ENCODE measurements at places on chromosomes 3 and 15. TPM values are rescaled to one million over a fixed set of nuclear protein-coding genes. Genes with fewer than 3 reads are reported as not detected.

DNA sequence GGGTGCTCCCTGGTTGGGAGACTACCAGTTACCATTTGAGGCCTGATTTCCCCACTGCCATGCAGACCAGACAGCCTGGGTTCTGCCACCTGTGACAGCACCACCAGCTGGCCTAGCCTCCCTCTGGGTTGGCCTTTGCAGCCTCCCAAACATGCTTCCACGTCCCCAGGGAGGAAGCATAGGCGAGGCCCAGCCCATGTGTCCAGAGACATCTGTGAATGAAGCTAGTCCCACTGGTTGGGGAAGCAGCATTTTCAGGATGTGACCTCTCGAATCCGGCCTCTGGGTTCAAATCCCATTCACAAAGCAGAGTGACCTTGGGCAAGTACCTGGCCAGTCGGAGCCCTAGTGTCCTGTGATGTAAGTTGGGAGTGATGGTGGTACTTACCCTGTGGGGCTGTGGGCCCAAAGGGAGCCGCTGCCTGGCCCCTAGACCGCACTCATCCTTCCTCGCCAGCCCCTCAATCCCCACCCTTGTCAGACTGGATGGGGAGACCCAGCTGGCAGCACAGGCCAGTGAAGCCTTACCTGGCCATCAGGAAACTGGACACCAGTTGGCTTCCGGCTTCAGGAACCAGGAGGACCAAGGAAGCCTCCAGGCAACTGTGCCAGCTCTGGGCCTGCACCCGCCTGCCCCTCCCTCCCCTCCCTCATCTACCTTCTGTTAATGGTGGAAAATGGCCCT, 6.0 kb downstream of the KLF15 start:
- DNase-seq, result no peak

GRCh38 chr3:46900007-46900292, 22.4 kb downstream of the PTH1R start:
- DNase-seq, result no peak

DNA sequence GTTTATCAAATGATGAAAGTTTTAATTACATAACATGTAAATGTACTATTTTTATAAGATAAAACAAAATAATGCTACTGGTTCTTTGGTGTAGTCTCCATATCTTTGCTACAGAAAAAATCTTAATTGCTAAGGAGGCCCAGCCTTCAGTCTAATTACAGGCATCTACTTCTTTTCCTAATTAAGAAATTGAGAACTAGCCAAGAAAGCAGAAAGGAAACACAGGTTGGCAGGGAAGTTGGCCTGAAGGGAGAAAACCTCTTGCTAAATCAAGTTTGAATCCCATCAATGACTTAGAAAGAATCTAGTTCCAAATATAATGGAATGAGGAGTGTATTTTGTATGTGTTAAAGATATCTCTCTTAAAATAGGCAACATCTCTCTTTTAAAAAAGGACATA, 212.4 kb upstream of the ARL6 start:
- no peak for DNase-seq

DNA sequence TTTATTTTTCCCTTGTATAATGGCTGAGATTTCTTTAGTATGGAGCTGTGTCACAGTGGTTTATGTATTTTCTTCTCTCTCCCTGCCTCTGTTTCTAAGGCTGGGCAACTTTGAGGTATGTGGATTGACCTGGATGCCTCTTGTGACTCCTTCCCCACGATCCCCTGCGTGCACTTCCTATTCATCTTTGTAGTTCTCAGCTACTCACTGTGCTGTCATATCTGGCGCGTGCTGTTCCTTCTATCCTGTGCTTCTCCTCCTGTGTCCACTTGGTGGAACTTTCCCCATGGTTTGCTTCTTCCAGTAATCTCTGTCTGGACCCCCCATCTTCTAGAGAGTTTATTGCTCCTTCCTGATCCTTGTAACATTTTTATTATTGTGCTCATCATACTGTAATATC, 97.3 kb downstream of the AKAP13 start:
- DNase-seq, result no peak

DNA sequence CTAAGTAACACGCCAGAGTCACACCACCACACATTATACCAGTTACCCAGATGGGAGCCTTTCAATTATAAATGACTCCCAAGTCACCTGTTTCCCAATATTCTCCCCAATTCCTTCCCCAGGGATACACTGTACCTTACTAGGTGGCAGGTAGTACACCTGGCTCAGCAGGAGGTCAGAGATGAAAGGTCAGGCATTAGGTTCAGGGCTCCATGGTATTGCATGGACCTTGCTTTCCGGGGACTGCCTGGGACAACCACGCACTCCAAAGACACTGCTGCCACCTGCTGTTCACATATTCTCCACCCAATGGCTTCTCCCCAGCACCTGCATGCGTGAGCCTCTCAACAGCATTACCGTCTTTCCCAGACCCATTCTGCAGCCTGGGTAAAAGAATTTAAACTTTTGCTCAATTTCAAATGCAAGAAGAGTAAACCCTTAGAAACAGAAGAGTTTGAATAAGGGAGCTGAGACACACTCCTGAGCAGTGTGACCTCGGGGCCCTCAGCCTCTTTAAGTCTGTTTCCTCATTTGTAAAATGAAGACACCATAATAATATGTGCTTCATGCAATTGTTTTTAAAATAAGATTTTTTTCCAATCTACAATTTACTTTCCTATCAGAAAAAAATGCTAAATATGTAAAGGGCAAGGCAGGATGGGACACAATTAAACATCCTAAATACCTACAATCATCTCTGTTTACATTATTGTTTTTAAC, 28.0 kb upstream of the LACTB start:
- DNase-seq, result peak; percentile 57

DNA sequence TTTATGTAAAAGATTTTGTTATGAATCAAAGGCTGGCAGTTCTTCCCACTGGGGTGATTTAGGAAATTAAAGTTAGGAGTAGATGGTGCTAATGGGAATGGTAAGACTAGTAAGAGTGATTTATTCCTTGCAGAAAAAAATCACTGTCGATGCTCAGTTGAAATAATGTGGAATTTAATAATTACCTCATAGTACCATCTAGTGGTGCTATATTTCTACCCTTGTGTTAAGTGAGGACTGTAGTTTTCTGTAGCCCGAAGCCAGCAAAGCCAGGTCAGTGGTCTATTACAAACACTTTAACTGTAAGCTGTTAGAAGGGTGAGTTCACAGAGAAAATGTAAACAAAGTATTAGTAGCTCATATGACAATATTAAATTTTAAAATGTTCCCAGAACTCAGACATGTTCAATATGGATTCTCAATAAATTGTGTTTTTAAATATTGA, 39.5 kb upstream of the GOLGA8J start:
- DNase-seq, result no peak

GRCh38 chr15:71708051-71708429, 102.3 kb upstream of the NR2E3 start:
- DNase-seq, result no peak

Gene SMAD6
- total RNA-seq, result 0.04 TPM
